ENCODE measurements at places on chromosomes 3 and 15. TPM values are rescaled to one million over a fixed set of nuclear protein-coding genes. Genes with fewer than 3 reads are reported as not detected.

- DNase-seq, result no peak
These were observed 53.0 kb upstream of the SEC22A start for GRCh38 chr3:123148772-123149171.

The NEIL1 gene
- total RNA-seq, result 11.1 TPM

The SOX14 gene
- not detected for total RNA-seq

DNA sequence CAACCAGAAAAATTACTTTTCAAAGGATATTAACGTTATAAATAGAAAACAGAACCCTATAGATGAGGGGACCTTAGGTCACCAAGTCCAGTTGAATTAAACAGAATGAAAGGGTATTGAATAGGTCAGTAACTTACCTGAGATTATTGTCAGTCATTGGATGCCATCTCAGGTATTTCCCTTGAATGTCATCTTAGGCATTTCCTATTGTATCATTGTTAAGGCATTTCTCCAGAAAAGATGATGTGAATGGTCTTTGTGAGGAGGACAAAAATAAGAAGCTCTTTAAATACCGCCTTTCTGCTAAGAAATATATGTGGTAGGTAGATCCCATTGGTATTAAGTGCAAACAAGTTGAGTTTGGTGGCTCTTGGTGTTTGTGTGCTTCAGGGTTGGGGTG is 55.6 kb downstream of the CHD2 start:
- DNase-seq, result no peak

DNA sequence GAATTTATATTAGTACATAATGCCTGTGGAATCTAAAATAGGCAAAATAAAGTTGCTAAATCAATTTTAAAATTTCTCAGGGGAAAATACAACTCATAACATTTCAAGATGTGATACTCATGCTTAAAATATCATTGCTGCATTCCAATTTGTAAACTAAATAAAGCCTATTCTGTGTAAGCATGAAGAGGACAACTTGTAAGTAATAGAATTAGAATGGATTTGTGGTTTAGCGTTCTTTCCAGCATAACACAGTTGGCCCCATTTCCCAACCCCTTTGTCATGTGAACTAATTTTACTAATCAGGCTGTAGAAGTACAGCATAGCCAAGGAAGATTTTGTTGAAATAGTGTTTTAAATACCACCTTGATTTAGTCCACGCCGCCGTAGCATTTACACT is 437.2 kb downstream of the SI start:
- DNase-seq, result no peak

The PGBD4 gene
- 2.6 TPM for total RNA-seq

DNA sequence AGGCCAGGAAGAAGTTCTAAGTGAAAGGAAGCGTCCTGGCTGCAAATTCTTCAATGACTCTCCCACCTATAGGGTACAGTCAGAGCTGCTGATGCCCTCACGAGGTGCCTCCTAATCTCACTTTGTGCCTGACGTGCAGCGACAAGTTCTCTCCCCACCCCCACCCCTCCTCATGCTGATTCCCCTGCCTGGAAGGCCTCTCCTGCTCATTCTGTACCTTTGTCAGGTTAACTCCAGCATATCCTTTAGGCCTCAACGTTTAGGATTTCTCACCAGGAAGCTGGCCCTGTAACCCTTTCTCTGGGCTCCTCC is 25.0 kb downstream of the SLC12A8 start:
- no peak for DNase-seq

The STAB1 gene
- total RNA-seq, result 0.41 TPM

The ROPN1 gene
- total RNA-seq, result not detected

The IGF2BP2 gene
- 66.2 TPM for total RNA-seq

DNA sequence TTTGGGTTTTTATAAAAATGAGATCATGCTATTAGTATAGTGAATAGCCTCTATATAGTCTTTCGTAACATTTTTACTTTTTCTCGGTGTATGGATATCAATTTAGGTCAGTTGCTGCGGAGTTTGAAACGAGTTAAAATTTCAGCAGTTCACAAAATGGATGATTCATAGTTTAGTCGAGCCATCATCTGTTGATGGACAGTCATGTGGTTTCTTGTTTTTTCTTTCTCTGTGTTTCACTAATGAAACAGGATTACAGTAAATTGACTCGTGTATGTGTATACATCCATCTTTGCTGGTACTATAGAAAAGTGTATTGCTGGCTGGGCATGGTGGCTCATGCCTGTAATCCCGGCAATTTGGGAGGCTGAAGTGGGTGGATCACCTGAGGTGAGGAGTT is 106.8 kb downstream of the IGF1R start:
- no peak for DNase-seq

- peak; percentile 15 for DNase-seq
These were observed 20.4 kb downstream of the RARRES1 start for GRCh38 chr3:158711886-158712285.

DNA sequence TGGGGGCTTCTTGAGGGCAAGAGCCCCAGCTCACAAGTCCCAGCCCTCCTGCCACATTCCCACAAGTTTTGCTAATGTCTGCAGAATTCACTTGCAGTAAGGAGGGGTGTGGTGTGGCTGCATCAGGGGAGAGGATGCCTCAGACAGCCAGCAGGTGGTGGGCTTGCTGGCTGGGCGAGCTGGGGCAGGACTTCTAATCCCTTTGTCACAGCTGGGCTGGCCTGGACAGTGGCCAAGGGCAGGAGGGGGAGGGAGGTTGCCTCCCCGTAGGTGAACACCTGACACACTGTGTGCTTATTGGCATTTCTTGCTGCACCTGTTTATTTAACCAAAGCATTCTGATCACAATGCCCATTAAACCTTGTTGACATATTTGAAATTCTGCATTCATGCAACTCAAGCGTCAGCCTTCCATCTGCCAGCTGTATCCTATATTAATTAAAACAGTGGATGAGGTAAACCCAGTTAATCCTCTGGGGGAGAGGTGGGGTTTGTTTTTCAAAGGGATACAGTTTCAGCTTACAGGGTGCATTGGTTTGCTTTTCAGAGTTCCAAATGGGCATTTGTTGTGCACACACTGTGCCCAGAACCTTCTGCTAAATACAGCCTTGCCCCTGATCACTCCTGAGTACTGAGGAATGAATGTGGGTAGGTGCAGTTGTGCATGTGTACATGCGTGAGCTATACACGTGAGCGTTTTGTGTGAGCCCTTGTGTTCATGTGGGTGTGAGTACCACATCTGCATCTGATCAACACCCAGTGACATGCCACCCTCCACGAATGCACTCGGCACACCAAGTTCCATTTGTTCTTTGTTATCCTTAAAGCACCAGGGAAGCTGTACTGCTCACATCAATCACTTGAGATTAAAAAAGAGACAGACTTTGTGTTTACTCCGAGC is 268.7 kb downstream of the XXYLT1 start:
- peak; percentile 89 for DNase-seq

The GOLGA8J gene
- total RNA-seq, result 0.22 TPM

The CPOX gene
- total RNA-seq, result 27.7 TPM

DNA sequence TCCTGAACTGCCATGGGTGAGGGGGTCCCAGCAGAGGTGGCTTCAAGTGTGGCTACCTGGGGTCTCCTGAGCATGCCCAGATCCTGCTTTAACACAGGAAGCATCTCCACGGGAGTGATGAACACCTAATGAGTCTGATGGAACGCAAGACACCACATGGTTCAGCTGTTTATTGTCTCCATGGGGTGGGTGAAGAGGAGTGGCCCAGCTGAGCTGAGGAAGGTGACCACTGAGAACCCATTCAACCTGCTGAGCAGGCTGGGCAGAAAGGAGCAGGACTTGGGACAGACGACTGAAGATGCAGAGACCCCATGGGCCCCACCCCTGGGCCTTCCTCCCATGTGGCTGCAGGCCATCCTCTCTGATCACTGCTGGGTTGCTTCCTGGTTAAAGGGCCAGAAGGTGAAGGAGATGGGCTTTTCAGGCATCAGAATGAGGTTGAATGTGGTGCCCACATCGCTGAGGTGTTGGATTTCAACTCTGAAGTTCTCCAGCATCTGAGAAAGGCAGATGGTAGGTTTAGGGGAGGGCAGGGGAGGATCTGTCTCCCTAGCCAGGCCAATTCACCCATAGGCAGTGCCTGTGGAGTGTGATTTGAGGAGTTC is 29.7 kb downstream of the CYP11A1 start:
- DNase-seq, result no peak

DNA sequence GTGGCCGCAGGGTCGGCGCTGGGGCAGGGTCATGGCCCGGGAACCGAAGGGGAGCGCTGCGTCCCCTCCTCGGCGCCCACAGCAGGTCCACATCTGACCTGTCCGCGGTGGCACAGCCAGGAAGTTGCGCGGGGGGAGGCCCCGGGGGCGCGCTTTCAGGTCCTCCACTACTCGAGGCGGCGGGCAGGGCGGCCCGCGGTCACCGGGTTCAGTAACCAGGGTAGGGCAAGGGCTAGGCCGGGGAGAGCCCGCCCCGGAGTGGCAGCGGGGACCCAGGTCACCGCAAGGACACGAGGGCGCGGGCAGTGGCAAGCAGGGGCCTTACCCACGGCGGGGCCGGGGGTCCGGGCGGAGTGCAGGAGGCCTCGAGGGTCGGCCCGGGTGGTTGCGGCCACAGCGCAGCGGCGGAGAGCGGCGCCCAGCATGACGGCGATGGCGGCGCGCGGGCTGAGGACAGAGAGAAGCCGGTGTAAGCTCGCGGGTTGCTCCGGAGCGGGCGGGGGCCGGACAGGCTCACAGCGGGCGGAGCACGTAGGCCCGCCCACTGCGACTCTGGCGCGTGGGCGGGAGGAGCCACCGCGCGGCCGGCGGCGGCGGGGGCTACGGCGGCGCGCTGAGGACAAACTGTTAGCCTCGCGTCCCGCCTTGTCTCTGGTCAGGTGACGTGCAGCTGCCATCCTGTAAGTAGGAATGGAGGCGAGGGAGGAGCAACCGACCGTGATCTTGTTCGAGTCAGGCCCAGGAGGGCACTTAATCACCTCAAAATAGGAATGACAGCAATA is at the start of gene COX5A:
Gene COX5A, minus strand, starts transcription at position 484 of the 782 bp plus-strand sequence. Its CDS starts 59 bp downstream, at position 425.
- peak; percentile 98 for DNase-seq

- no peak for DNase-seq
These were observed 69.1 kb upstream of the PROK2 start for GRCh38 chr3:71854096-71854495.

The HHATL gene
- not detected for total RNA-seq

GRCh38 chr3:109127553-109127952 is 9.0 kb upstream of the C3orf85 start:
- no peak for DNase-seq

The VILL gene
- total RNA-seq, result 2.9 TPM

The MYO5C gene
- 0.63 TPM for total RNA-seq

GRCh38 chr3:33196538-33196937 is 22.1 kb downstream of the SUSD5 start:
- DNase-seq, result no peak

The DUOX1 gene
- total RNA-seq, result 1.4 TPM

DNA sequence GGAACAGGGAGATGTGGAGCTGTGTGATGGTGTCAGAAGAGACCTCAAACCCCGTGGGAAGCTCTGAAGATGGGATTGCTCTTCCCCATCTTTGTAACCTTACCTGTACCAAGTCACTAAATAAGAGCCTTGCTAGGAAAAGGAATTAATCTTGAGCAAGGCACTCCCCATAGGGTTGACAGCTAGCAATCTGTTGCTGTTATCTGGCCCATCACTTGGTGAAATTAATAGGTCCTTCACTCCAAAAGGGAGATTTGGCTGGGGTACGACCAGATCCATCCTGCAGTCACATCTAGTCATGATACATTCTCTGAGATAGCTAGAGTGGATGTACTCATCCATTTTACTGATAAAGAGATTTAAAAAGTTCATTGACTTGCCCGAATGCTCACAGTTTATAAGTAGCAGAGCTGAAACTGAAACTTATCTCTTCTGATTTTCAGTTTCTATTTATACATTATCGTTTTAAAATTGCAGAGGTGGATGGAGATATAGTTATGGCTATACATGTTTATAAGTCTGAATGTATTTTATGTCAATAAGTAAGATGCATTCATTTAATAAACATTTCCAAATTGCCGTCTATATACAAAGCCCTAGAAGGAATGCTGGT is 299.1 kb upstream of the MCTP2 start:
- no peak for DNase-seq

The NEK10 gene
- total RNA-seq, result 0.79 TPM

The HCLS1 gene
- 96.9 TPM for total RNA-seq

The GOLIM4 gene
- 12.2 TPM for total RNA-seq

- DNase-seq, result no peak
These were observed 44.5 kb downstream of the SLC24A1 start for GRCh38 chr15:65666257-65666656.

DNA sequence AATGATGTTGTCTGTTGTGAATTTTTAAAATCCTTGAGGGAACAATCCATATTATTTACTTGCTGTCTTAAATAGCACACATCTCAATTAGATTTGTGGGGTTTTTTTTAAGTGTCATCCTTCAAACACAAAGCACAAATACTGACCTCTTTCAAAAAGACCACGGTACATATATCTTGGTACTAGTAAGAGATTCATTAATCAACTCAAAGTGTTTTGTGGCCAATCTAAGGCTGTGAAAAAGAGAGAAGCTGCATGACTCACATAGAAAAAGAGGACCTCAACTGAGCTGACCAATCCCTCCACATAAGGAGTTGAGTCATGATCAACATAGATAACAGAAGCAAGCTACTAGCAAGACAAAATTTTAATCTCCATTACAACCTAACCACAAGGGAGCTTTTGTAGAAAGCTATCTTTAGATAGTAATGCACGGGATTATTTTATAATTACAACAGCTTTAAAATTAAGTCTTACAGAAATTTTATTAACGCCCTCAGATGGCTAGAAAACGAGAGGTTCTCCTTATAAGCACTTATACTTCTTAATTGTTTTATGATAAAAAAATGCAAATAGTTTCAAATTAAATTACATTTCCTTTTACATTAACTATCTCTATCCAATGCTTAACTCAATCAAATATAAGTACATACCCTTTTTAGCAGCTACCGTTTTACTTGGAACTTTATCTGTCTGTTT is 60.5 kb downstream of the TOP2B start:
- peak; percentile 8 for DNase-seq

DNA sequence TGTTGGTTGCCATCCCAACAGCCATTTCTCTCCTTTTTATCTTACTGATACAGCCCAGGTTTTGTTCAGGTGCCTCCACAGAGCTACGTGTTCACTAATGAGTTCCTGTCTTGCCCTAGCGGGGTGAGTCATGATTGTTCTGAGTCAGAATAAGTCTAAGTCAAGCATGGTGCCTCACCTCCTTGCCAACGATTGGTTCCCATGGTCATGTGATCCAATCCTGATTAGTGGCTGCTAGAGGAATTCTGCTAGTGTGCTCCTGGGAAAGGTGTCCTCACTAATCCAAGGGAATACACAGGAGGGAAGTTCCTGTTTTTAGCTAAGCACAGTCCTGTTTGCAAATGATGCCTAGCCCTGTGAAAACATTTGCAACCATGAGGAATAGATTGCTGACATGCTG is 99.8 kb downstream of the NSUN3 start:
- peak; percentile 49 for DNase-seq
